NCI-H748 treated with DMSO at 0.1 percent for 48 hours (cell line): ENCODE measurements at places on chromosomes 7 and 10.

- DNase-seq: no peak
Observed at GRCh38 chr7:128099204-128099671, 68.0 kb upstream of the LRRC4 start.

DNA sequence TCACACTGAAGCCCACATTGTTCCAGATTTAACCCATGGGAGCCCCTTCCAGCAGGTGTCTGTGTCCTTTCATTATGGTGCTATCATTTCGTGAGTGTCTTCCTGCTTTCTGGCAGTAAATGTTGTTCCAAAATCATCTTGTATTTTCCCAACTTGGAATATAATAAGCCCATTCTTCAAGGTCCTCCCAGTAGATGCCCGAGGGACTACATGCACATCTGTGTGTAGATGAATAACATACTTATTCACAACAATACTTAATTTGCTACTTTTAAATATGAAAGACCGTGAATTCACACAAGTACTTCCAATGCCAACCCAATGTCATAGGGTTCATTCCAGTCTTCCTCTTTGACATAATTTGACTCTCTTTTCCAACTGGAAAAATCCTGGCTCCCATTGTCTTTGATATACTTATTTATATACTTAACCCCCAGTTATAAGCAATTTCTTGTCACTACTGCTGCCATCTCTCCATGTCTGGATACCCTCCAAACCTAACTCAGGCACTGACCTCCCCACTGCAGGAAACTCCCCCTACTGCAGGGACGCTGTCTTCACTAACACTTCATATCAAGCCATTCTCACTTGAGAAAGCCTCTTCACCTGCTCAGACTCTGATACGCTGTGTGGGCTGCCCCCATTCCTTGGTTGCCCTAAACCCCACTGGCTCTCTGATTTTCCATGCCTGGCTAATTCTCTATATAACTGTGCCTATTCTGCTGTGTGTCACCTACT, 1119.2 kb downstream of the CNTNAP2 start:
- DNase-seq: no peak

- DNase-seq: peak; percentile 97
Observed at GRCh38 chr7:21923658-21924057, 22.0 kb downstream of the CDCA7L start.

DNA sequence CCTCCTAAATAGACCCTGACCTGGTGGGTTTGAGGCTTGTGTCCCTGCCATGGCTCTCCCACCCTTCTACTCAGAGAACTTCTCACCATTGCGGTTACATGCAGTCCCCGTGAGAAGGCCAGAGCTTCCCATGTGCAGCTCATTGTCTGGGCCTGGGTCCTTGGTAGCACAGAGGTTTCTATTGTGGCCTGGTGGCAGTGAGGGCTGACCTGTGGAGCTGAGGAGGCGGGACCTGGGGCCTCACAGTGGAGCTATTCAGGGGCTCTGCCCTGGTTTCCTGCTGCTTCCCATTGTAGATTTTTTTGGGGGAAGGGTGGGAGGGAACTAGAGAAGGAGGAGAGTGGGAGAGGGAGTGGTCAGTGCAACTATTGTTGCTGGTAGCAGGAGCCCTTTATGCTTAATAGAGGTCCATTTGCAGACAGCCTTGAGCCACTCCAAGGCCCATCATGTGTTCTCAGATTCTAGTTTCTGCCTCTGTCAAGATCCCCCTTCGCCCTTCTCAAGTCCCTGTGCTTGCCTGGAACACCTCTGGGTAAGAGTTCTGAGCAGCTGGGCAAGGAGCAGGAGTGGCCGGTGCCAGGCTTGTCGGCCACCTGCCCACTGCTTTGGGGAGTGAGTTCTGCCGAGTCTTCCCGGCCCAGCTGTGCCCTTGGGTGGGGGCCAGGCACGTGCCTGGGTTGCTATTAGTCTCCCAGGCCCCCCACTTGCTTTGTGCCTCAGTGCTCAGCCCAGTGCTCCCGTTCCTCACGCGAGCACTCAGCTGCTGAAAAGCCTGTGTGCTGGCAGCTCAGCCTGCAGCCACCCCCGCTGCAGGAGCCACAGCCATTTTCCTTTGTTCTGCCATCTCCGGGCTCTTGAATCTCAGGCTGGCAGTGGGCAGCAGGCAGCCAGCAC, 10.7 kb downstream of the TSPAN14 start:
- DNase-seq: no peak

DNA sequence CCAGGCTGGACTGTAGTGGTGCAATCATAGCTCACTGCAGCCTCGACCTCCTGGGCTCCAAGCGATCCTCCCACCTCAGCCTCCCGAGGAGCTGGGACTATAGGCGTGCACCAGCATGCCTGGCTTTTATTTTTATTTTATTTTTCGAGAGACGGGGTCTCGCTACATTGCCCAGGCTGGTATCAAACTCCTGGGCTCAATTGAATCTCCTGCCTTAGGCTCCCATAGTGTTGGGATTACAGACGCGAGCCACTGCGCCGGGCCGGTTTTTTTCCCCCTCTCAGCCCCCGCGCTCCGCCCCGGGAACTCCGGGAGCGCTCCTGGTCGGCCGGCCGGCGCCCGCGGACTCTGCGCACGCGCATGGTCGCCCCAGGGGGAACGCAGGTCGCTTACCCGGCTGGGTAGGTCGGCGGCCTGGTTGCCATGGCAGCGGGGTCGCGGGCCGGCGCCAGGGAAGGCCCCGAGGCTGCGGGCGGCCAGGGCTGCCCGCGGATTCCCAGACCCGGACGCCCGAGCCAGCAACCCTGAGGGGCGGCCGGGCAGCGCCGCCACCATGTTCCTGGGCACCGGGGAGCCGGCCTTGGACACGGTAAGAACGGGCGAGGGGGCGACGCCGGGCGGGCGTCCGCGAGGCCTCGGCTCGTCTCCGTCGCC, at the start of gene IQCE:
IQCE (plus strand) TSS at position 351 of the 654 bp plus-strand sequence; CDS start at position 554, 203 bp downstream.
- peak; percentile 65 for DNase-seq

- DNase-seq: no peak
Observed at GRCh38 chr10:52918714-52919305, 146.2 kb upstream of the MBL2 start.

GRCh38 chr7:44128721-44129582, 5.6 kb upstream of the POLD2 start:
- DNase-seq: no peak

DNA sequence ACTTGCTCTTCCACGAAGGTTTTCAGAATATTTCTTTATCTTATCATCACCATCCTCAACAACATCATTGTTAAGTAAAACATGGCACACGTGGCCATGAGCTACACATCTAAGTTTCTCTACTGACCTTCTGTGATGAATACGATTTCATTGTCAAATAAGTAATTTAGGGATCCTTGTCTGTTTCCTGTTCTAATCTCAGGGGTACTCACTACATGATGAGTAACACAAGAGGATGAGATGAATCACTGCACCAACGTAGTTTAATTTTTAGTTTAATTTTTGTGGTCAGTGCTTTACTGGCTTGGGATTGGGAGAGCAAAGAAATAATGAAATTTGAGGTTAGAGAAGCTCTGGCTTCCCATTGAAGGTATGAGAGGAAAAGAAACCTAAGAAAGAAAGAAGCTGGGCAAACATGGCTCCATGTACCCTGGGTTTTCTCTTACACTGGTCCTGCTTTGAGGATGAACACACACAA, 461.9 kb upstream of the KLF6 start:
- DNase-seq: no peak

DNA sequence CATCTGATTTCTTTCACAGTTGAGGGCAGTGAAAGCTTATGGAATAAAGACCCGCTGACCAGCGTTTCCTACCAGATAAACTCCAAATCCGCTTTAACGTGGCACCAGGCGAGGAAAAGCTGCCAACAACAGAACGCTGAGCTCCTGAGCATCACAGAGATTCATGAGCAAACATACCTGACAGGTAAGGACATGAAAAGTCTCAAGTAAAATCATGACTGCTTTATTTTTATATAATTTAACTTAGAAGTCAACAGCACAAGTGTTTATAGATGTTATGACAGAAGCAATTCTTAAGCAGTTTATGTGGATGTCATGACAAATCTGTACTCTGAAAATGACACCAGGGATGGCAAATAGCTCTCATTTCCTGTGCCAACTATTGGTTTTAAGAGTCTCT, 24.5 kb downstream of the MRC1 start:
- no peak for DNase-seq
